ENCODE measurements at places on chromosomes 16 and 17.

GRCh38 chr16:69448470-69449193 is 24.2 kb downstream of the CYB5B start:
- DNase-seq, result peak; percentile 76

DNA sequence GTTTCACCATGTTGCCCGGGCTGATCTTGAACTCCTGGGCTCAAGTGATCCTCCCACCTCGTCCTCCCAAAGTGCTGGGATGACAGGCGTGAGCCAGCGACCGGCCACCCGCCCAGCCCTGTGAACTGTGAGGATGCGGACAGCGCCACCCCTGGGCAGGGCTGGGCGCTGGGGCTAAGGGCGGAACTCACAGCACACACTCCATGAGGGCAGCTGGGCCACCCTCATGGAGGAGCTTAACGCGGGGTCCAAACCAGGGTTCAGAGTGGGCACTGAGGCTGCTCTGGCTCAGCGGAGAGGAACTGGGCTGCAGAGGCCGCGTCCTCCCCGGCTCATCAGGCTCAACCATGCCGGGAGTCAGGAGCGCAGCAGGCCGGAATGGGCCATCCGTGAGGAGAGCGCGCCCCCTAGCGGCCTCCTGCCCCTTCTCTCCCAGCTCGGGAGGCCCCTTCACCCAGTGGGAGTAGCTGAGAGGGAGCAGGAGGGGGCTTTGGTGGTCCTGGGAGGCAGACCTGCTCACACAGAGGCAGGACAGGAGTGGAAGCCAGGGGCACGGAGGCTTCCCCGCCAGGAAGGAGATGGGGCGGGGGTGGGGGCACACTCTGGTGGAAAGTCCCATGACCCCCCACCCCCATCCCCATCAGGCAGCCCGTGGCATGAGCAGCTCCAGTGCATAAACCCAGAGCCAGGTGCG is 13.8 kb downstream of the CORO7 start:
- peak; percentile 93 for DNase-seq

DNA sequence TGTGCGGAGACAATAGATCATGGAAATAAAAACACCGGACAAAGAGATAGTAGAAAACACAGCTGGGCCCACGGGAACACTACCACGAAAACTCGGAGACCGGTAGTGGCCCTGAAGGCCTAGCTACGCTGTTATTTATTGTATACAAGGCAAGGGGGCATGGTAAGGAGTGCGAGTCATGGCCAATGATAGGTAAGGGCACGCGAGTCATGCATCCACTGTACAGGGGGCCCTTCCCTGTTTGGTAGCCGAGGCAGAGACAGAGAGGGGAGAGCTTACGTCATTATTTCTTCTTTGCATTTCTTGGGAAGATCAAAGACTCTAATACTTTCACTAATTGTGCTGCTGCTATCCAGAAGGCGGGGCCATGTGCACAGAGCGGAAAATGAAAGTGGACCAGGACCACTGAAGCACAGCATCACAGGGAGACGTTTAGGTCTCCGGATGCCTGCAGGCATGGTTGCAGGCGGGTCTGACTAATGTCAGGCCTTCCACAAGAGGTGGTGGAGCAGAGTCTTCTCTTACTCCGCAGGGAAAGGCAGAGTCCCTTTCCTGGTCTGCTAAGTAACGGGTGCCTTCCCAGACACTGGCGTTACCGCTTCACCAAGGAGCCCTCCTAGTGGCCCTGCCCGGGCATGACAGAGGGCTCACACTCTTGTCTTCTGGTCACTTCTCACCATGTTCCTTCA is 74.4 kb upstream of the ARL4D start:
- no peak for DNase-seq

DNA sequence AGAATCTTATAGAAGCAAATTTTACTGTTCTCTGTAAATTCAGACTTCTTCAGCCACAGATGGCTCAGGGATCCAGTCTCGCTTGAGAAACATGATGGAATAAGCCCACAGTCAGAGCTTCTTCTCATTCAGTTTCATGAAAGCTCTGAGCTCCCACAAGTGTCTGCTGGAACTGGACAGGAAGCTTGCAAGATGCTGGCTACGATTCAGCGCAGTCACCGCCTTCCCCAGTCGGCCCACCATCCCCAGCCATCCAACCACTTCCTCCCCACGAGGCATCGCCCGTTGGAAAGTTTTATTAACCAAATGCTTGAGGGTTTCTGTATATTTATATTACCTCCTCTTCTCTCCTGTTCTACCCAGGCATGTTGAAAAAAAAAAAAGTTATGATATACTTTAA is 171.7 kb downstream of the ZFHX3 start:
- peak; percentile 47 for DNase-seq

DNA sequence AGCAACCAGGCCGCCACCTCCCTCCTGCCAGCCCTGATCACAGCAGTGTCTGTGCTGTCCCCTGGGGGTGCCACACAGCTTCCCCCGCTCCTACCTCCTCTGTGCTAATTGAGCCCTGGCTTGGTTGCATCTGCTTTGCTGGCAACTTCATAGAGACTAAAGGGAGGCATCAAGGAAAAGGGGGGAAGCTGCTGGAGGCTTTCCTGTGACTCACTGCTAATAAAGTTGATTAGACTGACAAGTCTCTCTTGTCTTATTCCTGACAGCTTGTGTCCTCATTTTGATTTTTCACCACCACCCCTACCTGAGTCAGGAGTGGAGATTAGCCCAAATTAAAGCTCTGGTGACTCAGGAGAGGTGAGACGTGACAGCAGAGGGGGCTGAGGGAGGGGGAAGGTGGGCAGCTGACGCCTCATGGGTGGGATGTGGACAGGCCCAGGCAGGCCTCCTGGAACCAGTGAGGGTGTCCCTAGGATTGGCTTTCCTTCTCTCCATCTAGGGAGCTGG is 310.0 kb downstream of the CBLN1 start:
- DNase-seq, result no peak

GRCh38 chr17:65918500-65918899 is 273.4 kb downstream of the CEP112 start:
- DNase-seq, result peak; percentile 18

DNA sequence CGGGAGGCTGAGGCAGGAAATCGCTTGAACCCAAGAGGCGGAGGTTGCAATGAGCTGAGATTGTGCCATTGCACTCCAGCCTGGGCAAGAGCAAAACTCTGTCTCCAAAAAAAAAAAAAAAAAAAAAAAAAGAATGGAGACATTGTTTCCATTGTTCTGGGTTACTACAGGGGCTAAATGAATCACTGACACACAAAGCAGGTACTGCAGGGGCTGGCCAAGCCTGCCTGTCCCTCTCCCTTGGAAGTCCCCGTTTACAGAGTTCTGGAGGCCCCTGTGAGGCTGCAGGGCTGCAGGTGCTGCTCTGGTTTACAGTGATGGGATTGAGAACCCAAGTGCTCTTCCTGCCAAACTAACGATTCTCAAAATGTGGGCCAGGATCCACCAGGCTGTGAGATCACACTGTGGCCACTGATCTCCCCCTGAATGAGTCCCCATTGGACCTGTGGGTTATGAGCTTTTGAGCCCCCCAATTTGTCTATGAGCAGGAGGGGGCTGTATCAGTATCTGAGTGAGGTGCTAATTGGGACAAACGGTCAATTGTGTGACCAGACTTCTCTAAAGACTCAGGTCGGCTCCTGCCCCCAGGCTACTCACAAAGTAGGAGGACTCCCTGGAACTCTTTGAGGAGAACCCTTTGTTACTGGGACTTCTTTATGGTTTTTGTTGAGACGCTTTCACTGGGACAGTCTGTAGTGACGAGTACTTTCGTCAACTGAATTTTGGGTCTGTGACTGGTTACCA is 39.0 kb downstream of the DNAH17 start:
- DNase-seq, result no peak

DNA sequence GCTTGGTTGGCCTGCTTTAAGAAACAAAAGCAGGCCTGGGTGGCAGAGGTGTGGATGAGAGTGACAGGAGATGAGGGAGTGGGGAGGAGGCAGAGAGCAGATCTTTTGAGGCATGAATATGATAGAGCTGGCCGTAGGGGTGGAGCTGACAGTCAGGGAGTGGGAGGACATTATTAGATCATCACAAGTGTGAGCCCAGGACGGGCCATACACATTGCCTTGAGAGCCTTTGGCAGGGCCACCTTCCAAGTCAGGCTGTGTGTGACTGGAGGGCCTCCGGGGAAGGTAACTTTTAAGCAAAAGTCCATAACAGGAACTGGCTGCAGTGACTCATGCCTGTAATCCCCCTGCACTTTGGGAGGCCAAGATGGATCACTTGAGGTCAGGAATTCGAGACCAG is 26.3 kb downstream of the GINS3 start:
- DNase-seq, result peak; percentile 28

- no peak for DNase-seq
Measured at GRCh38 chr16:89116341-89117226, 22.9 kb downstream of the ACSF3 start.

DNA sequence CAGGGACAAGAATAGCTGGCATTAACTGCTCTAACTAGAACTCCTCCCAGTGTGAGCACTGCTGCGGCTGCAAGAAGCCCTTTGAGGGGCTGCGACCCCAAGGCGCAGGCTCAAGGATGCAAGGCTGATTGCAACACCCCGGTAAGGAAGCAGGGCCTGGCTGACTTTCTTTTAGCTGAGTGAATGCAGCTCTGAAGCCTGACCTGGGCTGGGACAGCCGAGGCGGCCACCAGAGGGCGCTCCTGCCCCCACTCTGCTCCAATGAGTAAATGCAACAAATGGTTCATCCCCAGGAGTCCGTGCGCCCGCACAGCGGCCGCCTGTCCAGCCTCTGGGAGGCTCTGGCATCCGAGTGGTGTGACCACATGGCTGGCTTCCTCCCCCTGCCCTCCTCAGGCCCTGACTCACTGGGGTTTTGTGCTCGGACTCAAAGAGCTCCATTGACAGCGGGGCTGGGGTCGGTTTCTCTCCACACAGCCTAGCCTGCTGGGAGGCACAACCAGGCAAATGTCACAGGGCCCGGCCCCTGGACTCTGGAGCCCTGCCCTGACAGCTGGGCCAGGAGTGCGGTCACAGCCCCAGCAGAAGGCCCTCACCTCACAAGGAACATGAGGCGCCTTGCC is at the start of gene SMIM5:
TSS of gene SMIM5 (plus strand) at position 572 of the 623 bp plus-strand sequence. CDS start 6,768 bp downstream, outside the sequence.
- peak; percentile 96 for DNase-seq

DNA sequence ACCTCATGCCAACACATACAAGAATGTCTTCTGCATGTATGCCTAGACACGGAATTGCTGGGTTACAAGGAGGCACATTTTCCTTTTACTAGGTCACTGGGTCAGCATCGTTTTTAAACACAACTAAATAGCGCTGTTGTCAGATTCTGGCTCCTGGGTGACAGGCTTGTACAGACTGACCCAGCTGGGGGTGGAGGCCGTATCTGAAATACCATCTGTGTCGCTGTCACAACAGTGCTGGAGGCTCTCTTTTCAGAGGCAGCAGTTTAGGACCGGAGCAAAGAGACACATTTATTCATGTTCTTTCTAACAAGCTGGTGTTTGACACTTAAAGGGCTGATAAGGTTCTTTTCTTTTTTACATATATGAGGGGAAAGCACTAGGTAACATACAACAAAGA is 403.0 kb upstream of the ASIC2 start:
- DNase-seq, result no peak

- DNase-seq, result no peak
Measured at GRCh38 chr17:50146927-50147665, 3.4 kb downstream of the PPP1R9B start.

DNA sequence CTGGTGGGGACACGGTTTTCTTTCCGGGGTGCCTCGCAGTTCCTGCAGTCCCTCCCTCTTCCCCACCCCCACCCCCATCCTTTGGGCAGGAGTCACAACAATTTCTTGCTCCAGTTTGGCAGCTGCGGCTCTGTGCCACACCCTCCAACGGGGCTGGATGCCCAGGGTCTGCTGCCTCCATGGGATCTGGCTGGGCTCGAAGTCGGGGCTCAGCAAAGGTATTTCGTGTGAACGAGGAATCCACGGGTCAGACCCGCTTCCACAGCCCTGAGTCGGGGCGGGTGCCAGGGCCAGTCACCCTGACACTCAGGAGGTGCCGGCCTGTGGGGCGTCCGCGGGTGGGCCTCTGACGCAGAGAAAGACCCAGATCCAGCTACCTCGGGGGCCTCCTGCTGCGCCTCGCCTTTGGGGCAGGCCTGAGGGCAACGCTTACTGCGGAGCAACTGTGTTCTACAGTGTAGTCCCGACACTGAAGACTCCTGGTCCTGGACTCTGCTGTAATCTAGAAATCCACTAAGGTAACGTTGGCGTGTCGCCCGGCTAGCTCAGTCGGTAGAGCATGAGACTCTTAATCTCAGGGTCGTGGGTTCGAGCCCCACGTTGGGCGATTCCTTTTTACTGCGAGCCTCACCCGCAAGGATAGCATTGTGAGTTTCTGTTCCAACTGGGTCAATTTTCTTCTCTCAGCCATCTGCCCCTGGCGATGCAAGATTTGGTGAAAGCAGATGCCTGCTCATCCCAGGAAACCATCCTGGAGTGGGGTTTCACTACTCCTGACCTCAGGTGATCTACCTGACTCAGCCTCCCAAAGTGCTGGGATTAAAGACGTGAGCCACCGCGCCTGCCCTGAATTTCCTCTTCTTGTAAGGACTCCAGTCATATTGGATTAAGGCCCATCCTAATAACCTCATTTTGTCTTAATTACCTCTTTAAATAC is 12.6 kb upstream of the OR1F1 start:
- no peak for DNase-seq

DNA sequence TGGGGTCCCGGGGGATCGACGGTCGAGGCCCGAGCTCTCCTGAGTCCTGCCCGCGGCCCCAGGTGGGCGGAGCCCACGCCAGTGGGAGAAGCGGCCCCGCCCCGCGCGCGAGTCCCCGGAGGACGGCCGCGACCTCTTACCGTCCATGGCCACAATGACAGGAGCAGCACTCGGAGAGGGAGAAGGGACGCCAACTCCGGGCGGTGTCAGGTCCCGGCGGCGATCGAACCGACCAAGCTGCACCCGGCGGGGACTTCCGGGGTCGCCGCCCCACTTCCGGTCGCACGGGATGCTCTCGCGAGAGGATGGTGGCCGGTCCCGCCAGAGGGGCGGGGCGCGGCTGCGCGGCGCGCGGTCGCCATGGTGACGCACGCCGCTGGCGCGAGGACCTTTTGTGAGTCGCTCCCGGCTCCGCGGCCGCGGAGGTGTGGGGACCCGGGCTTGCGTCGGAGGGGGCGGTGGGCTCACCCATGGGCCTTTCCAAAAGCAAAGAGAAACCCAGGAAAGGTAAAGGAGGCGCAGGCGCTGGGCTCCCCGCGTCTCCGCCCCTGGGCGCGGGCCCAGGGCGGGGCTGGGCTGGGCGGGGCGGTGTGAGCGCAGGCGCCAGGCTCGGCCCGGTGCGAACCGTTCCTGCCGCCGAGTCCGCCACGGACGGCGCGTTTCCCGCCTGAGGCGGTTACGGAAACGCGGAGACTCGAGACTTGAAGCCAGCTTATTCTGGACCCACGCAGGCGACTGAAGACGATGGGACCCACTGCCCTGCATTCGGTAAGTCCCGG is at the start of the genes CHMP1A and SPATA33:
TSS of gene CHMP1A (minus strand) at position 267 of the 779 bp plus-strand sequence. CDS start at position 147, 120 bp downstream.
TSS of gene SPATA33 (plus strand) at position 395 of the 779 bp plus-strand sequence. CDS start at position 471, 76 bp downstream.
- DNase-seq, result peak; percentile 99

DNA sequence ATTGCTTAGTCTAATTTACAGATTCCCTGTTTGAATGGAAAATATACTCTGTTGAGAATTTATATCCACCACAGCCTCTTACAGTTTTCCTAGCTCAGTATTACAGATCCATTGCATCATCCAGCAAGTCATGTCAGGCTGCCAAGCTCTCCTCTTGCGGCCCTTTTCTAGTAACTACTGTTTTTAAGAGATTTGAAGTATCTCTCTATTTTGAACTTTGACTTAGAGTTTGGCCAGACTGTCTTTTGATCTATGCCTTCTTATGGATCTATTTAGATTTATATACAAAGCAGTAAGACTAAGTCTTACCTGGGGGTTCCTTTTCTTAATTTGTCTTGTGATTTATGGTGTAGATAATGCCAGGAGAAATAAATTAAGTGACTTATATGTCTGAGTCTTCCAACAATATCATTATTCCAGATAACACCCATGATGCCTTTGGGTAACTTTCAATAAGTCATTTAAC is 53.1 kb upstream of the ABCC11 start:
- DNase-seq, result peak; percentile 79

All from GM03348 (cell line).